ENCODE measurements at places on chromosomes 4 and X. TPM values are rescaled to one million over a fixed set of nuclear protein-coding genes. Genes with fewer than 3 reads are reported as not detected.

The CLTRN gene
- polyA plus RNA-seq = 0.61 TPM

The RHOXF2 gene
- polyA plus RNA-seq = not detected

The CXXC4 gene
- polyA plus RNA-seq = 0.13 TPM

DNA sequence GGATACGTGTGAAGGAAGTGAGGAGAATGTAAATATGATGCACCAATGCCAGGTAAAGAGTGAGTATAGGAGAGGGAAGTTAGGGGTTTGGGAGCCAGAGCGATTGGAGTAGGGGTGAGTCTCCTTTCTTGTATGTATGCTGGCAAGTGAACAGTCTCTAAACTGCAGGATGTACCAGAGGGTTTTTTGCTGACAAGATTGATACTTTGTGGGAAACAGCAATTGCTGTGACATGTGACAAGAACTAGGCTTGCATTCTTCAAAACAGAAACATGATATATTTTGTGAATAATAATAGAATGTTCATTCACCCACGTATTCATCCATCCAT lies 706 bp downstream of the CHIC1 start:
- no peak for DNase-seq

DNA sequence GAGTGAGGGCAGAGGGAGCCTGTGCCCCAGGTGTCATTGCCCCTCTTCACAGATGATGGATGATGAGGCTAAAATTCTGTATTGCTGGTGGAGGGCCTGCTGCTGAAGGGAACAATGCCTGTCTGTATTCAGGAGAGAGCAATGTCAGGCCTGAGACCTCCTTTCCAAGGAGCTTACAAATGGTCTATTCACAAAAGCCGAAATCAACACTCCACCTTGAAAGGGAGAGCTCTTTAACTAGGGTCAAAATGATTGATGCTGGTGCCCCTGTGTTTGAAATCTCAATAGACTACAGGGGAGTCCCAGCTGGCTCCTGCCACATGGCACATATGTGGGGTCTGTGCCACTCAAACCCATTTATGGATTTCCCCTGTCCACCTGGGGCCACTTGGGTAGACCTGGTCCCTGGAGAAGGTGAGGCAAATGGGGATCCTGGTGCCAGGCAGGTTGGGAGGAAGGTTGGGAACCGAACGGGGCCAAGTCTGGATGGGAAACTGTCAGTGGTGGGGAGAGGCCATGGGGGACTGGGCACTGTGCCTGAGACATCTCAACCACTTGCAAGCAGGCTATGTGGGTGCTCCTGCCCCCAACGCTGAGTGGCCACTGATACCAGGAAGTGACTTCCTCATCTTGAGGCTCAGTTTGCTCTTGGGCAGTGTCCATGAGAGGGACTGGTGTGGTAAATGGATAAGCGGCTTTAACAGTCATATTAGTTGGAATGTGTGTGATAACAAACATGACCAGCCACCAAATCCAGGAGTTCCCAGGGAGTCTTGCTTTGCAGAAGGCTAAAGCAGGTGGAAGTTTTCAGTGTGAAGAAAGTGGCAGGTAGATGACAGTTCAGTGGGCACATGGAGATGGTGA lies 223.8 kb upstream of the PSAPL1 start:
- DNase-seq = no peak

DNA sequence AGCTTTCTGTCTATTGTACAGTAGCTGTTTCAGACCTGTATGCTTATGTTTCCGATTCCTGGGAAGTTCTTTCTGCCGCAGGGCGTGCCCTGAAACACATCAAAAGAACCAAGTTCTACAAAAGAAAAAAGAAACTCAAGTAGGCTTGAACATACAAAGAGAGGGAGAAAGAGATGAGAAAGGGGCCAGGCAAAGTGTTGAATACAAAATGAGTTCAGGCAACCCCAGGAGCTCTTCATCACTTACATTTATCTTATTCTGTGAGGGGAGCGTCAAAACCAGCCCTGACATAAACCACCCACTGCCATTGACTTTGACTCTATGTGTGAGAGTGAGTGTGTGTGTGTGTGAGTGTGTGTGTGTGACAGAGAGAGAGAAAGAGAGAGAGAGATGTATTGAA lies 26.5 kb upstream of the ATOH1 start:
- DNase-seq = no peak

GRCh38 chr4:182510836-182511235 lies 267.6 kb downstream of the TENM3 start:
- DNase-seq = no peak

Data from immature natural killer cell (primary cell).